ENCODE measurements at places on chromosomes 13 and 19.

DNA sequence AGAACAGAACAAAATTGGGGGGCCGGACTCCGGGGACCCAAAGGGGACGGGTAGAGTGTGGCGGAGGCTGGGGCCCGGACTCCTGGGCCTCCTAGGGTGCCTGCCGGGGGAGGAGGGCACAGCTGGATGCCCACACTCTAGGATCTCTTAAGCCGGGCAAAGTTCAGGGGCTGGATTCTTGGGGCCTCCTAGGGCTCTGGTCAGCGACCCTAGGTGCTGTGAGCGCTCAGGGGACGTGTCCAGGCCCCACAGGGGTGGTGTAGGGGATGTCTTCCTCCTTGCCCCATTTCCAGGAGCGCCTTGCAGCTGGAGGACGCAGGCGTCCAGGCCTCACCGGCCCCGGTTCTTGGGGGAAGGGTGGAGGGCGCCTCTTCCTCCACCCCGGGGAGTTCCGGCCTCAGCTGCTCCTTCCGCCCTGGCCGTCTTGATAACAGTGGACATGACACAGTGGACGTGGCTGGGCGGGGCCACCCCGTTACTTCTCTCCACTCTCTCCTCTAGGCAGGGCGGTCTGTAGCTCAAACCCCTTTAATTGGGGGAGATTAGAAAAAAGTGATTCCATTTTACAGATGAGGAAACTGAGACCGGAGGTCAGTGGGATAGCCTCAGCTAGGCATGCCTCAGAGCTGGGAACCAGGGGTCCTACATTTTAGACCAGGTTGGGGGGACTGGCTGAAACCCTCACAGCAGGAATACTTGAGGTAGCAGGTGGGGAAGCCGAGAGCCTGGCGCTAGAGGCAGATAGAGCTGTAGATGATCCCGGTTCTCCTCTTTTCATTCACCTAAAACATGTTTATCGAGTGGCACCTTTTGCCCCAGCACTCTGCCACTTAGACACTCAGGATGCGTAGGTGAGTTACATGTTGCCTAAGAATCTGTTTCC lies 705 bp downstream of the STXBP2 start:
- no peak for DNase-seq

- no peak for DNase-seq
Measured at GRCh38 chr19:30590596-30591229, 218.5 kb downstream of the ZNF536 start.

DNA sequence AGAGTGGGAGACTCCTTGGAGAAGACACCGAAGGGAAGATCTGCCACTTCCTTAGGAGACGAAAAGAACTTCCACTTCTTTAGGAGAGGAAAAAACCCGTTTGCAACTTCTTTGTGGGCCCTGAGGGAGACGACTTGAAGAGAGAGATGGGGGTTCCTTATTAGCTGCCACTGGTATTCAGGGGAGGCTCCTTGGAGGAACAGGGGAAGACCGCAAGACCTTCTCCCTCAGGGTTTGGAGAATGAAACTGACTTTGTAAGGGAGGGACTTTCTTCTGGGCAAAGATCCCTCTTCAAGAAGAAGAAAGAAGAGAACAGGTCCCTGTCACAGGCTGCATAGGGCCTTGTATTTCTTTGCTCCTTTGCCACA lies 416 bp downstream of the BCKDHA start:
- no peak for DNase-seq

DNA sequence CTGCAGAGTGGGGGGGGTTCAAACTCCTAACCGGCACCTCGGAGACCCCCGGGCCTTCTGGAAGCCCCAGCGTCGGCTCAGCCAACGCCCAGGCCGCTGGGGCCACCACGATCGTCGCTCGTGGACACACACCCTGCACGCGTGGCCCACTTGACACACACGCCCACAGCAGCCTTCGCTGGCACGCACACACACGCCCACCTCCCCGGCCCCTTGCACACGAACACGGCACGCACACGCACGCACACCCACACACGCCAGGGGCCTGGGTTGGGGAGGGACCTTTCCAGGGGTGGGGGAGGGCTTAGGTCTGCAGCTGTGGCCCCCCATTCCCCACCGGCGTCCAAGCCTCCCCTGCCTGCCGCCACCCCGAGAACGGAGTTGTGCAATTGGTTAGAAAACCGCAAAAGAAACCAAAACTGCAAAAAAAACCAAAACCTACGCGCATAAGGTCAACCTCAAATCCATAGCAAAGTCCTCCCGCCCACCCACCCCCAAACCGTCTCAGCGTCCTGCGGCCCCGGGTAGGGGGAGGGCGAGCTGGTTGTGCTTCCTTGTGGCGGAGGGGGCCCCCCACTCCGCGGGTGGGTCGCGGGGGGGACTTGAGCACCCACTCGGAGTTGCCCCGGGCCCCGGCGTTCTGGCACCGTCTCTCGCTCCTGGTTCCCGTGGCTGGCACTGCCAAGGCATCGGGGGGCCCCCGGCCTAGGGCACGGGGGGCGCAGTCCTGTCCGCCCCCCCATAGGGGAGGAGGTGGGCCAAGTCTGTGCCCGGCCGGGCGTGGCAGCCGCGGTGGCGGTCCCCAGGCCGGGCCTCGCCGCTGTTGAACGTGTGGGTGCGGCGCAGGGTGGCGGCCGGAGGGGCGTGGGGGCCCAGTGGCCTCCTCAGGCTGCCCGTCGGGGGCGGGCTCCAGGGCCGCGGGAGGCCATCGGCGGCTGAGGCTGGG lies 3.3 kb upstream of the LRG1 start:
- no peak for DNase-seq

GRCh38 chr19:33798681-33799111 lies 2.0 kb downstream of the KCTD15 start:
- DNase-seq: peak; percentile 62

DNA sequence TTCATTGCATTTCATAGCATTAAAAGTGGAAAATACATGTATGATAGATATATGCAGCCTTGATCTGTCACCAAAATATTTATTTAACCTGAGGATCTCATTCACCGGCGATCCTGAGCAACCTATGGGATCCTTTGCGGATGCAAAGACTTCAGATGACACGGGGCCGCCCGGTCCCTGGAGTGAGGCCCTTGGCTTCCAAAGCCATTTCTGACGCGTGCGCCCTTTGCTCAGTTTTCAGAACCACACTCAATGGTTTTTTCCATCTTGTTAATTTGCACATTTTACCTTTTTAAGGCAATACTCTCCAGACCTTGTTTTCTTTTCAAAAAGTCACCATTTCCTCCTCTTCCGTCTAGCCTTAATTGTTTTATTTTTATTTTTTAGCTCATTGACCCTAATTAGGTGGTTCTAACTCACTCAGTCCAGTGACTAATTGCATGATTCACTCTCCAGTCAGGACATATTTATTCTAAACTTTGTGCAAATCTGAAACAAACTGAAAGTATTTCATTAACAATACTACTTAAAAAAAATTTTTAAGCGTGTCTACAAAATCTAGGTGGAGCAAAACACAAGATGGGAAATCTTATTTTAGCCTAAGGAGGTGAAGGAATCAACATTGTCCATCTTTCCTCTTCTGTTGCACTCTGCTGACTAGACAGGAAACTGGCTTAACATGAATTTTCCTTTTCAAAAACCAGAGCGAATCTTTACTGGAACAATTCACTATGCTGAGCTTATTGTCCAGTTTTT lies 47.9 kb downstream of the COL4A1 start:
- DNase-seq: peak; percentile 39

DNA sequence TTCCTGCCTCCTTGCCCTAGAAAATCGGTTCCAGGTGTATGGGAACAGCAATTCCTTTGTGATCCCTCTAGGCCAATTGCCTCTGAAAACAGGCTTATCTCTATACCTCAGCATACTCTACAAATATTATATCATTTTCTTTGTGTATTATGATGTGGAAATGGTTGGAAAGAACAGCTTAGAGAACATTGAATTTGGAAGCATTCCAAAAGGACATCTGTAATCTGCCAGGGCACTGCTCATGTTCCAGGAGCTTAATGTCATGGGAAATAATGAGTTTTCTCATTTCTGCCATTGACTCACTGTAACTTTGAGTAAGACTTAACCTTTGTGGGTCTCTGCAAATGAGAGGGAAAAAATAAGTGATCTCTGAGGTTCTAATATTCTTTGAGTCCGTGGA lies 147.3 kb downstream of the UFM1 start:
- DNase-seq: no peak

DNA sequence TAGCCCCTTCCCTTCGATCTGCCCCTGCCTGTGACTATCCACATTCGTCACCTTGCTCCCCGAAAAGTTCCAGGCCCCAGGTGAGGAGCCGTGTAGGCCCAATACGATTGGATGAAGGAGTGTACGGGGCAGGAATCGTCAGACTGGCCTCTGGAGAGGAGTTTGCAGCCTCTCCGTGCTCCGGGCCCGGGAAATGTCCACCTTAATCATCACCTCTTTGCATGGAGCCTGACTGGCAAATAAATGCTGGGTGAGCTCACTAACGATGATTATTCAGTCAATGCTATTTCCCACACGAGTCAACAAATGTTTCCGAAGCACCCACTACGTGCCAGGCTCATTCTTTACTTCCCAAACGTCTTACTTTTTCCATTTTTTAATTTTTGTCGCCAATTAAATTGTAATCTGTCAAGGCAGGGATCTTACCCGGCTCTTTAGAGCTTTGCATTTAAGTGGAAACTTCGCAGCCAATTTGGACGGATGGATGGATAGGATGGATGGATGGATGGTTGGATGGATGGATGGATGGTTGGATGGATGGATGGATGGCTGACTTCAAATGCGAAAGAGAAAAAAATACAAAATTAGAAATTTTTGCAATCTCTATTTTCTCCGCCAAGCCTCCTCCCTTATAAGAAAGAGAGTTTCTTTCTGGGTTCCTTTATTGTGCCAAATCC lies 45.8 kb downstream of the TGDS start:
- DNase-seq: no peak

- DNase-seq: peak; percentile 82
Measured at GRCh38 chr13:30577401-30577852, 40.3 kb upstream of the USPL1 start.

DNA sequence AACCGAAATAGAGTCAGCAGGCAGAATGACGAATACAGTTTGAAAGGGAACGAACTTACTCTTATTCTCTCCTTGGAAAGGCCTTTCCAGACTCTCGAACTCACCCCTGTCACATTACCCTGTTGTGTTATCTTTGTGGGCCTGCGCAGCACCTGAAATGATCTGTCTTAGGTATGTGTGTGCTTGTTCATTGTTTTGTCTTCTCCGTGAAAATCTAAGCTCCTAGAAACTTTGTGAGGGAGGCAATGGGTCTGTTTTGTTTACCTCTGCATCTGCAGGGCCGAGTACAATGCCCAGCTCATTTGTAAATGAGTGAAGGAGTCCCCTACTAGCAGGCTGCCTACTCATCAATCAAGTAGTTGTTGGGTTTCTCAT lies 19.6 kb downstream of the HMGB1 start:
- no peak for DNase-seq

- peak; percentile 40 for DNase-seq
Measured at GRCh38 chr19:926589-927350, 935 bp downstream of the ARID3A start.

DNA sequence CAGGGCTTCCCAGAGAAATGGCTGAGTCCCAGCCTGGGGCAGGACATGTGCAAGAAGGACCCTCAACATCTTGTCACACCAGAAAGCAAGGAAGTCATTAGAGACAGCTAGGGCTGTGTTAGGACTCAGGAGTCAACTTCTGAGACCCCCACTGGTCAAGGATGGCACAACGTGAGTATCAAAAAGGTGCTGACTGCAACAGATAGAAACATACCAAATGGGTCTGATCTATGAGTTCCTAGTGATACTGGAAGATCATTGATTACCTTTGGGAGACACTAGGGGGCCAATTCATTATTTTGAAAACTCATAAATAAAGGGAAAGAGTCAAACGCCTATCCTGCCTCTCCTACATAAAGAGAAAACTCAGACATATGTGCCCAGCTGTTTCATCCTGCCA lies 73.5 kb upstream of the GJB6 start:
- DNase-seq: no peak

GRCh38 chr13:30859326-30859725 lies 46.7 kb upstream of the MEDAG start:
- no peak for DNase-seq

DNA sequence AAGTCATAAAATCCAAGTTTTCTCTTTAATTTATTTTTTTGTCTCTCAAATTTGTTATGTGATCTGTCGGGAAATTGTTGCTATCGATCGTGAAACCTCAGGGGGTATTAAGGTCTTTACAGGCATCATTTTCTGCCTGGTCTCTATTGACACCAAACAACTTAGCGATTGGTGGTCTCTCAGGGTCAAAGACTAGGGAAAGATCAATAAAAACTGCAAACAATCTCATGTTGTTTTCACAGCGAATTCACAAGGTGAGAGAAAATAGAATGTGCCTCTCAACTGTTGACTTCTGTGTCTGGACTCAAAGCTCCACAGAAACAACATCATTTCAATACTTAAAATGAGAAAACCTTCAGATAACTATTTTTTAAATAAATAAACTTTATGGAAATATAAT lies 645.4 kb upstream of the MIR17HG start:
- no peak for DNase-seq

- no peak for DNase-seq
Measured at GRCh38 chr19:5498830-5499550, 43.8 kb downstream of the ZNRF4 start.

GRCh38 chr13:49711218-49711863 lies 20.1 kb upstream of the EBPL start:
- peak; percentile 7 for DNase-seq

GRCh38 chr13:106586648-106587166 lies 18.8 kb upstream of the ARGLU1 start:
- DNase-seq: no peak

GRCh38 chr19:34171539-34171876 lies 796 bp upstream of the LSM14A start:
- DNase-seq: peak; percentile 83

- no peak for DNase-seq
Measured at GRCh38 chr19:16576690-16577530, 4.7 kb upstream of the SLC35E1 start.

DNA sequence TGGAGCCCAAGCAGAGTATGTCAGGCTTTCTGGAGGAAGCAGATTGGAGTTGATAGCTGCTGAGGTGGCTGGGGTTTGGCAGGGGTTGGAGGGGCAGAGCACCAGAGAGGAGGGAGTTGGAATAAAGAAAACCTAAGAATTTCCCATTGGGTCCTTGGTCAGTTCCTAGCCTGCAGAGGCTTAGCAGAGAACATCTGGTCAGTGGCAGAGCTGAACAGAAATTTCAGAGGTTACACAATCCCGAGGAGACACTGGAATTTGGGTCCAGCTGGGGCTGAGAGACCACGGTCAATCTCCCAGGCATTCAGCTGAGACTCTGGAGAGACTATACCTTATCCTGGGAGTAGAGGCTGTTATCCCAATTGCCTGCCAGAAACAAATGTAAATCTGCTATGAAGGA lies 84.4 kb downstream of the DPY19L3 start:
- DNase-seq: no peak

DNA sequence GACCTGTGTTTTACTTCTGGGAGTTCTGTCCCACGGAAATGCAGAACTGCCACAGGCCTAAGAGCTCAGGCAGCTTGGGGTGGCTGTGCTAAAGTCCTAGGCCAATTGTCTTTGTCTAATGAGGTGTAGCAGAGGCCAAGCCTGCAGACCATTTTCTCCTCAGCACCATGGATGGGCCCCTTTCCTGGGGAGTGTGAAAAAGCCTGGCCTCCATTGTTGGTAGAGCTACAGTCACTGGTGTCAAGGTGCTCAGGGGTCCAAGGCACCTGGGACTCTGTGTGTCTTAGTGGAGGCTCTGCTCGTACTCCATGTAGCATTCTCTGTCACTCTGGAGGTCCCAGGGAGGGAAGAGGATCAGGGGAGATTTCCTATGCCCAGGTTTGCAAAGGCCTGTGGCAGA lies 329.6 kb downstream of the SLITRK5 start:
- no peak for DNase-seq
